ENCODE measurements at places on chromosomes 12 and 14. TPM values are rescaled to one million over a fixed set of nuclear protein-coding genes. Genes with fewer than 3 reads are reported as not detected.

DNA sequence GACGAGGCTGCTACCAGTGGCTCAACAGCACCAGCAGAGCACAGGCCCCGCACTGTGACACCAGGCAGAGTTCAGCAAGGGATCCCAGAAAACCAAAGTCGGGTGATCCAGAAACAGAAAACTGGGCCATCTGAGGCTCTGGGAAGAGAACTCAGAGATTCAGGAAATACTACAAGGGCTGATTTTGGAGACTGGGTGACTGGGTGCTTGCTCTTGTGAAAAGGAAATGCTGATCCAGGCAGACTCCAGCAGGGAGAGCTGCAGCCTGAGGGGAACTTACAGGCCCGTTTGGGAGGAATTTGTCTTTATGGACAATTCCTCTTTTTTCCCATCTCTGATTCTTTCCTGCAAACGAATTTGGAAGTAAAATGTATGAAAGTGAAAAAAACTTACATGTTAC is 28.2 kb downstream of the FOXN3 start:
- H3K27me3 ChIP-seq = peaks cover 2% of the 10 kb centered on the region
- peaks cover 27% of the 10 kb centered on the region for H3K4me1 ChIP-seq
- H3K4me3 ChIP-seq = no peak overlapping the region
- peaks cover 8% of the 10 kb centered on the region for H3K36me3 ChIP-seq

Gene TMEM253
- 0.90 TPM for total RNA-seq

DNA sequence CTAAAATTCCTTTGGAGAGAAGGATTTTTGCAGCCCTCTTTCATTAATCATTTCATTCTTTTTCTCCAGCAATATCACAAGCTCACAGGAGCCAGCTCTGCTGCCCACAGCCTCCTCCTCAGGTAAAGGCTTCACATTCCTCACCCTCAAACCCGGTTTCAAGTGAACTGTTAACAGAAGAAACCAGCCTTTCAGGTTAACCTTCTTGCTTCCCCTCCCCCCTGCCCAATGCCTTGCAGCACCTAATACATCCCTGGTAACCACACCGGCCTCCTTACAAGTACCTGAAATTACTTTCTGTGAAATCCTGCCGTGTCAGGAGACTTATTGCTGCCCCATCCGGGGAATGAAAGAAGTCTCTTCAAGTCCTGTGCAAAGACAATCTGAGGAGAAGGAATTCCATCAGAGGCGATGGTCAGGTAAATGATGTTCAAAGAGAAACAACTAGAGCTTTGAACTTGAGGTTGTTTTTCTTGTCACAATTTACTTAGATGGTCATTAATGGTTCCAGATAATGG is 111.2 kb downstream of the MYRFL start:
- H3K4me1 ChIP-seq = peaks cover 53% of the 10 kb centered on the region
- H3K36me3 ChIP-seq = peaks cover 9% of the 10 kb centered on the region
- no peak for DNase-seq
- H3K27me3 ChIP-seq = peaks cover 2% of the 10 kb centered on the region

Gene KERA
- total RNA-seq = not detected

- H3K36me3 ChIP-seq = no peaks in the 10 kb centered on the region
- peaks cover 22% of the 10 kb centered on the region for H3K4me1 ChIP-seq
- H3K27ac ChIP-seq = no peak overlapping the region
- no peak overlapping the region for H3K4me3 ChIP-seq
- no peak for DNase-seq
These were observed 103.5 kb downstream of the CACNA1C start for GRCh38 chr12:2156333-2156732.

DNA sequence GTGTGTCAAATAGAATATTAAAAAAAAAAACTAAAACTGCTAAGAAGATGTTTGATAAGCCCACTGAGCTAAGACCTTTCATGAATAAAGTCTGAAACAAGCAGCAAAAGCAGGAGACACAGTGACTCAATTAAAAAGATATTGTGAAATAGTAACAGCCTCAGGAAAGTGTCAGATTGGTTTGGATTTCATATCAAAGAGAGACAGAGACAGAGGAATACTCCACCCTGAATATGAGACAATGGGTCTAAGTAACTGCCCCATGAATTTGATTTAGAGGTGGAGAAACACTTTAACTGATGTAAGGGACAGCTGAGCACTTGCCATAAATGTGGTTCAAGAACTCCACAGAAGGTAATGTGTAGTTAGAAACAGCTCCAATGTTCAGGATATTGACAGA is 277.9 kb upstream of the FOXG1 start:
- no peak for DNase-seq
- H3K27me3 ChIP-seq = no peaks in the 10 kb centered on the region
- H3K27ac ChIP-seq = no peak overlapping the region
- H3K4me3 ChIP-seq = no peak overlapping the region
- H3K36me3 ChIP-seq = no peaks in the 10 kb centered on the region

All from endothelial cell (in vitro differentiated cells).